ENCODE measurements at places on chromosomes 16 and 17. TPM values are rescaled to one million over a fixed set of nuclear protein-coding genes. Genes with fewer than 3 reads are reported as not detected.

The KRTAP4-6 gene
- total RNA-seq: not detected

The GGT6 gene
- not detected for total RNA-seq

The RPH3AL gene
- total RNA-seq: 0.78 TPM

The AATK gene
- total RNA-seq: not detected

The TLCD3B gene
- total RNA-seq: 0.32 TPM

The CA7 gene
- total RNA-seq: not detected

- no peak for DNase-seq
Observed at GRCh38 chr17:4850246-4850645, 17.1 kb downstream of the MINK1 start.

GRCh38 chr17:2321399-2321798 is 14.9 kb downstream of the TSR1 start:
- no peak for DNase-seq

- DNase-seq: no peak
Observed at GRCh38 chr16:997440-998051, 16.0 kb downstream of the SOX8 start.

DNA sequence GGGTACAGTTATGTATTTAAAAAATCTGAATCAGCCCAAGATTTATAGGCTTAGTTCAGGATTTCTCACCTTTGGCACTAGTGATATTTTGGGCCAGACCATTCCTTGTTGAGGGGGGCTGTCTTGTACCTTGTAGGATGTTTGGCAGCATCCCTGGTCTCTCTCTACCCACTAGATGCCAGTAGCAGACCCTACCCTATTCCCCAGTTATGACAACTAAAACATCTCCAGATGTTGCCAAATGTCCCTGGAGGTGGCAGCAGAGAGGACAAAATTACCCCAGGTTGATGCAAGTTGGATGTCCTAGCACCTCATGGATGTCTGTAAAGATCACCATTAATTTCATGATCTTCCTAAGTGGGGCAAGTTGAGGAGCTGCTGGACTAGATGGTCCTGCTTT is 45.8 kb downstream of the SYT17 start:
- DNase-seq: no peak

GRCh38 chr16:57871456-57871855 is 69.2 kb upstream of the KIFC3 start:
- DNase-seq: no peak

DNA sequence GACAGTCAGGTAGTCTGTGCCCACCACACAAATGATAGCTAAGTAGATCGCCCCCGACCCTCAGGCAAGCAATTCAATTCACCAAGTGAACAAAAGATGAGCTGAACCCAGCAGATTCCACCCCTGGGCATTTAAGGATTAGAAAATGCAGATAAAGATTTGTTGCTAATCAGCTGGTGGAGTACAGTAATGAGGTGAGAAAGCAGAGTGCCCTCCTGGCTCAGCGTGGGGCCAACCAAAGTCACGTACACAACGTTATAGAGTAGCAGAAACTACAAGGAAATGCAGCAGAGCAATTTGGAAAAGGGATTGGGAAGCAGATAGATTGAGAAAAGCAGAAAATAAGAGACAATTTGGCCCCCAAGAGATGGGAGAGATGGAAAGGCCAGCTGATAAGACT is 91.2 kb downstream of the SOX9 start:
- DNase-seq: no peak

DNA sequence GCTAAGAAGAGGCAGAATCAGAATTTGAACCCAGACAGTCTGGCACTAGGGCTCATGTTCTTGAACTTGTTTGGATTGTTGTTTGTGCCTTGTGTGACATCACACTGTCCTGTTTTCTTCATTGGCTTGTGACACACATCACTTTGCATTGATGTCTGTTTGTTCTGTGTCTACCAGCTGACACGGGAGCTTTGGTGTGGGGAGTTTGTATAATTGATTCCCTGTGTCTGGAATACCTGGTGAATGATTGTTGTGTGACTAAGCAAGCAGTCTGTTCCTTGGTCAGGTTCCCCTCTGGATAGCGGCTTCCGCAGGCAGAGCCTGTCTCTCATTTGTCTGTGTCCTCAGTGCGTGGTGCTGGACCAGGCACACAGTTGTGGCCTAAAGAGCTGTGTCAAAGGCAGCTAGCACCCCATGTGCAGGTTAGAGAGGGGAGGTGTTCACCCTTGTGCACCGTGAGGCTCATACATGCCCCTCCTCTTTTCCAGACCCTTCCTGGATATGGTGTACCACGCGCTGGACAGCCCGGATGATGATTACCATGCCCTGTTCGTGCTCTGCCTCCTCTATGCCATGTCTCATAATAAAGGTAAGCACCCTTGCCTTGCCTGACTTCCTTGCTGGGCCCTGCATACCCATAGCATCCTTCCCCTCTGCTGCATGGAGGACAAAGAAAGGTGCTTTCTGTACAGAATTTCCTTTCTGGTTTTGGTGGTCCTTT is 80.1 kb downstream of the CLEC16A start:
- no peak for DNase-seq

- DNase-seq: peak; percentile 32
Observed at GRCh38 chr16:82584553-82585152, 42.1 kb upstream of the CDH13 start.
